Hypothalamus (tissue), 51 donors: ENCODE measurements at places on chromosomes 12 and 14.
A peak's percentile ranks its signal among the peaks of the same experiment; 100 is the strongest.

DNA sequence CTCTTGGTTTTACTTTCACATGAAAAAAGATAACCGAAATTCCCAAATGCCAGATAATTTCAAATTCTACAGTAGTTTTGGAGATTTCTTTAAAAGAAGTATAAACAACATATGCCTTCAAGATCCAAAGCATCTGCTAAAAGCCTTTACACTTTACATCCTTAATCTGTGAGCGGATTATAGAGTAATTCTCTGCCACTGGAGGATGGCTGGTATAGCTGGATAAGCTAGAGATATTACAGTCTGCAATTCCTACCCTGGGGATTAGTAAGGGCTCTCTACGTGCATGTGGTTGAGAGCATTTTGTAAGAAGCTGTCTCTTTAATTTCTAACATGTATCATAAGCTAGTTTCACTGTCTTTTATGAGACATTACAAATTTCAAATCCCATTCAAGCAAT lies 240.3 kb upstream of the HMGA2 start:
- no peak for DNase-seq

- no peak for DNase-seq
Measured at GRCh38 chr12:10067942-10068341, 30.8 kb downstream of the CLEC1A start.

DNA sequence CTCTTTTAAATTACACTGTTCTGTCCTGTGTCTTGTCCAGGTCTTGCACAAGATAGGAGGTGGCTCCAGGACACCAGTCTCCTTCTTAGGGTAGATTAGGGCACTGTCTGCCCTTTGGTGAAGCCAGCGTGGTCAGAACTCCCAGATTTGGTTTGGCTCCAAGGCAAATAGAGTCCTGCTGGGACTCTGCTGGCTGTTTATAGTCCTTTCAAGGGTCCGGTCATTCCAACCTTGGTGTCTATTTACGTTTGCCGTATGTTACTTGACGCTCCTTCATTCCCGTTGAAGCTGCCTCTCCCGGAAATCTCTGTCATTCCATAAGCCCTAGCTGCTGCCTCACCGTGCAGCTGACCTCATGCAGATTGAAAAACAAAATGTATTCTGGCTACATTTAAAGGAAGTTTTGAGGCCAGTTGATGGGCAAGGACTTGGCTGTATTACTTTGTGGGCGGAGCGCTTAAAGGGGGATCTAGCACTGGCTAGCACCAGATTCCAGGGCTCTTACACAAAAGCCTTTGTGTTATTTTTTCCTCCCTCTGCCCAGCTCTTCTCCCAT lies 180.6 kb downstream of the AKAP6 start:
- DNase-seq = peak; percentile 71

DNA sequence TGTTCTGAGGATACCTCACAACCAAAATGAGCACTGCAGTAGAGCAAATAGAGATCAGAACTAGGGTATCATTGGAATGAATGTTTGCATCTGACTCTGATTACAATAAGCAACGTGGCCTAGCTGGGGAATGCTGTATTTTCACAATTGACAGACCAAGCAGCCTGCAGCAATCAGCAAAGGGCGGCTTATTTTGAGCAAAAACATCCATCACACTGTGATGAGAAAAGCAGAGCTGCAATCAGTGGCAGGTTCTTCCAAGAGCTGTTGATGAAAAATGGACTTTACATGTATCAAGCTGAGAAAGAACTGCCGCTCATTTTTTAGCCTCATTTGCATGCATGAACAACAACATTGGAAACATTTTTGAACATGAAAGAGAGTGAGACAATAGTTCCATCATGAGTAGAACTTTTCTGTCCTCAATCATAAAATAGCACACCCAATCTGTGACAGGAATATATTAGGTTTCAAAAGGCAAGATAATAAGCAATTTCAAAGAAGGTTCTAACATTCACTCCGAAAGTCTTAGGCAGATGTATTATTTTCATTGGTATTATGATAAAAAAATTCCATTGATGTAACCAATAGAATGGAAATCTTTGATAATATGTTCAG lies 249.7 kb upstream of the FBXO33 start:
- no peak for DNase-seq

DNA sequence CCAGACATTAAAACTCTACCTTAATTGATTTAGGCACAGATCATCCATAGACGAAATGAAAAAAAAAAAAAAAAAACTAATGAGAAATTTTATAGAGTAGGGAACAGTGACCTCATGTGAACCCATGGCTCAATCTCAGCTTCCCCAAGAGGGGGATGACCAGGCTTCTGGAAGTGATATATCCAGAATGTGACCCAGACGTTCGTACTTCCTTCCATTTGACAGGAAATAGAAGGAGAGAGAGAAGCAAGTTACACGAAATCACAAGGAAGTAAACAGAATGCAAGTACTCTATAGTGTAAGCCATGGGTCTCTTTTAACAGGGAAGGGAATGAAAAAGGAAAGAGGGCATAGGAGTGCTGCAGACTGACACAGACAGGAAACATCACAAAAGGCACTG lies 10.1 kb downstream of the FOXN3 start:
- DNase-seq = no peak

DNA sequence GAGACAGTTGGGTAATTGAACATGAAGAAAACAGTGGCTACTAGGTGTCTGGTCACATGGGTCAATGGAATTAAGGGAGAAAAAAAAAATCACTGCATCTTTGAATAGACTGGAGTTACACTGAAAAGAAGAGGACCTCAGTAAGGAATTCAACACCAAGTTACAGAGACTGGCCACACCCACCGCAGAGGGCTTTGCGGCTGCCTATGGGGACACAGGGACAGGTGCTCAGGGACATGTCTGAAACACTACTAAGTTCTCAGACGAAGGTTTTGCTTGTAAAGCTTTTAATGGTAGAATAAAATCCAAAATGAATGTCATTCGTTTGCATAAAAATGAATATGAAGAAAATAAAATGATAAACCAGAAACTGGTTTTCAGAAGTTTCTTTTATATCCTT lies 93.8 kb downstream of the STXBP6 start:
- DNase-seq = no peak

DNA sequence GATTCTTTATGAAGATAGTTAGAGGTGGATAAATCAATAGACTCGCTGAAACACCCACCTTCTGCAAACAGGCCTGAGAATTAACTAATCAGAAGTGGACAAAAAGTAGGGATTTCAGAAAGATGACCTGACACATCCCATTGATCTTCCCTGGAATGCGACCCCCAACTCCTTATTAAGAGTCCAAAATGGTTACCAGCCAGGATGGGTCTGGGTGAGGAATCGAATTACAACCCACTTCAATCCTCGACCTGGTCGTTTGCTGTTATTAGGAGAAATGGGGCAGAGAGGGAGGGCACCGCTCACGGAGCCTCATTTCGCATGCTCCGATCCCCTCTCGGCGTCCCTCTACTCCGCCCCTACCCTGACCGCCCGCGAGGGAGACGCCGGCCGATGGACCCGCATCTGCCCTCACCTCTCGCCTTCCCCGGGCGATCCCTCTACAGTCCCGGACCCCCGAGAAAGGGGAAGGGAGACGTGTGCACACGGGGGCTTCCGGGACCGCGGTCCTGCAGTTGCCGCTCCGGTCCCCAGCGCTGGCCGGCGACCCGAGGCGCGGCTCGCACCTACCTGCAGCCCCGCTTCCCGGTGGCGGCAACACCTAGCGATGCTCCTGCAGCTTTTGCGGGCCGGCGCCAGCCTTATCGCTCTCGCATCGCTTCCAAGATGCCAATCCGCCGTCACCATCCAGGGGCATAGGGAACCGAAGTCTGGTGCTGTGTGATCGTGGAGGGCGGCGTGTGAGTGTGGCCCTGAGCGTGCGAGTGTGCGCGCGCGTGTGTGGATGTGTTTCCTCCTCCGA lies 69.3 kb upstream of the USP15 start:
- DNase-seq = no peak

- no peak for DNase-seq
Measured at GRCh38 chr14:49050822-49051221, 535.4 kb downstream of the RPS29 start.

- no peak for DNase-seq
Measured at GRCh38 chr12:119512772-119513497, 80.6 kb upstream of the TMEM233 start.

- DNase-seq = no peak
Measured at GRCh38 chr12:127813147-127813546, 453.8 kb upstream of the TMEM132C start.

DNA sequence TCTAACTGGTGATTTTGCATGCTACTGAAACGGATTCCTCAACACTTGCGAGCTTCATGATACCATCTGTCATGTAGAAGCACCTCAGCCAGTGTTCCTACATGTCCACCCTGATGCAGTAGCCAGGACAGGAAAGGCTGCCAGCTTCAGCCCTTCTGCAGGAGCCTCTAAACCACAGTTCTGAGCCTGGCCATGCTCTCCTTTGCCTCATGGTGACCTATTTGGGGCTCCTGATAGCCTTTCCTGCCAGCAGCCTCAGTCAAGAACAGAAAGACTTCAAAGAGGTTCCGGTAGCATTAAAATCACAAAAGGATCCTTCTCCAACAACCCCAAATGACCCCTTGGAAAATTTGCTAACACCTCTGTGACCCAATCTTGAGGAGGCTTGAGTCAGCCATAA lies 96.0 kb downstream of the CNTN1 start:
- no peak for DNase-seq

GRCh38 chr14:68784226-68784910 lies 8.5 kb downstream of the ZFP36L1 start:
- DNase-seq = no peak

DNA sequence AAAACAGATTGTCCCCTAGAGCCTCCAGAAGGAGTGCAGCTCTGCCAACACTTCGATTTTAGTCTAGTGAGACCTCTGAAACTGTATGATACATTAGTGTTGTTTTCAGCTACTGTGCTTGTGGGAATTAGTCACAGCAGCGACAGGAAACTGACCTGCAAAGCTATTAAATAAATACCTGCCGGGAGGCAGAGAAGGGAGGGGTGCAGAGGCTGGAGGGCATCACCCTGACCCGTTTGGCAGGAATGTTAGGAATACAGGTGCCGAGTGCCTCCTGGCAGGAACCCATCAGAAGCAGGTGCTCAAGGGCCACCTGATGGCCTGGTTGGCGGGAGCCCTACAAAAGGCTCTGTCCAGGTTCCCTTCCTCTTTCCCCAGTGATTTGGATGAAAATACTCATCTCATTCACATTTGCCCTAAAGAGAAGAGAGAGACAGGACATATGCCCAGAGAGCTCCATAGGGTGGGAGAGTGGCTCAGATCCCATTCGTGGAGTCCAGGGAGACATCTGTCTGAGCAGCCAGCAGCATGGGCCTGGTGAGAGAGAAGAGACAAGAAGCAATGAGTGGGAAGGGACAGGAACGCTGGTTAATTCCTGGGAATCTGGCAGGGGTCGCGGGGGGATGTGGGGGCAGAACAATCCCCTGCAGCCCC lies 44.6 kb downstream of the C14orf132 start:
- no peak for DNase-seq

DNA sequence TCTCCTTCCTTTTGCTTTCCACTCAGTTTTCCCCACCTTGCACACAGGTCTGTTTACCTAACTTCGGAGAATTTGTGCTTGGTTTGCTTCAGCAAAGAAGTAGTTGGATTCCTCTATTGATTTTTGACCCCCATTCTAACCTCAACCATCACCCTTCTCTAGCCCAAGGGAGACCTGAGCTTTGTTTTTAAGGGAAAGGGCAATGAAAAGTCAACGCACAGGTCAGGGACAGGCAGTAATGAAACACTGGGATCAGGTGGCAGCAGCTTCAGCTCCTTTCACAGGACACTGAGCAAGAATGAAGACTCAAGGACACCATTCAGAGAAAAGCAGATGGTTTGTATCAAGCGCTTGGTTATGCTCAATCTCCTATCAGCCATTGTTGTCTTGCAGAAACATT lies 46.9 kb upstream of the KRR1 start:
- DNase-seq = no peak
